ENCODE measurements at places on chromosomes 12 and 14.

DNA sequence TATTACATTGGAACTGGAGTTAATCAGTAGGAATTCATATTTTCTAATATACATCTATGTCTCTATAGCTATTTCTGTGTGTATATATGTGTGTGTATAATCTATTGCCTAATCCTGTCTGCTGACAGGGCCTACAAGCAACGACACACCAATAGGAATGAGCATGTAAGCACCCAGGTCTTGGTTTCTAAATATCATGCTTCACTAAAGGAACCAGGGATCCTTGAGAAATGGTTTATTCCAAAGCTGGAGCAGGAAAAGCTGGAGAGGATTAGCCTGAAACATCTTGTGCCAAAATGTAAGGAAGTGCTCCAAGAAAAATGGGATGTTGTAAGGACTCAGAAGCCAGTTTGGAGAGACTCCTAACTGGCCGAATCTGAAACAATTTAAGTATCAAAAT is 29.3 kb upstream of the LGALS3 start:
- peak; percentile 17 for DNase-seq

DNA sequence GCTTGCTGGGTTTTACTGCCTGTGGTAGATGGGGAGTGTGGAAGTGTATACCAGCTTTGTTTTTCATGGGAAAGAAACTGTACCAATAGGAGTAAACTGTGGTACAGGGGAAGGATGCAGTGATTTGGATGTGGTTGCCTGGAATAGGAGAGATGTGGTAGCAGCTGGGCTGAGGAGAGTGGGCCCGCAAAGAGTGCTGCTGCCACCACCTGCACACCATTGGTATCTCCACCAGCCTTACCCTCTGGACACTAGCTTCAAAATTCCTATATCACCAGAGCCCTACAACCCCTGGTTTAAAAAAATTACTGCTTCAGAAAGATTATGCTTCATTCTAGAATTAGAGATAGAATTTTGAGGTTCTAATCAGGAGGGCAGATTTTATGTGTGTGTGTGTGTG is 53.6 kb downstream of the AKAP6 start:
- peak; percentile 43 for DNase-seq

GRCh38 chr14:35532783-35533356 is 1.1 kb upstream of the INSM2 start:
- no peak for DNase-seq

- peak; percentile 7 for DNase-seq
These were observed 353.4 kb downstream of the KCNH5 start for GRCh38 chr14:62691647-62692489.

DNA sequence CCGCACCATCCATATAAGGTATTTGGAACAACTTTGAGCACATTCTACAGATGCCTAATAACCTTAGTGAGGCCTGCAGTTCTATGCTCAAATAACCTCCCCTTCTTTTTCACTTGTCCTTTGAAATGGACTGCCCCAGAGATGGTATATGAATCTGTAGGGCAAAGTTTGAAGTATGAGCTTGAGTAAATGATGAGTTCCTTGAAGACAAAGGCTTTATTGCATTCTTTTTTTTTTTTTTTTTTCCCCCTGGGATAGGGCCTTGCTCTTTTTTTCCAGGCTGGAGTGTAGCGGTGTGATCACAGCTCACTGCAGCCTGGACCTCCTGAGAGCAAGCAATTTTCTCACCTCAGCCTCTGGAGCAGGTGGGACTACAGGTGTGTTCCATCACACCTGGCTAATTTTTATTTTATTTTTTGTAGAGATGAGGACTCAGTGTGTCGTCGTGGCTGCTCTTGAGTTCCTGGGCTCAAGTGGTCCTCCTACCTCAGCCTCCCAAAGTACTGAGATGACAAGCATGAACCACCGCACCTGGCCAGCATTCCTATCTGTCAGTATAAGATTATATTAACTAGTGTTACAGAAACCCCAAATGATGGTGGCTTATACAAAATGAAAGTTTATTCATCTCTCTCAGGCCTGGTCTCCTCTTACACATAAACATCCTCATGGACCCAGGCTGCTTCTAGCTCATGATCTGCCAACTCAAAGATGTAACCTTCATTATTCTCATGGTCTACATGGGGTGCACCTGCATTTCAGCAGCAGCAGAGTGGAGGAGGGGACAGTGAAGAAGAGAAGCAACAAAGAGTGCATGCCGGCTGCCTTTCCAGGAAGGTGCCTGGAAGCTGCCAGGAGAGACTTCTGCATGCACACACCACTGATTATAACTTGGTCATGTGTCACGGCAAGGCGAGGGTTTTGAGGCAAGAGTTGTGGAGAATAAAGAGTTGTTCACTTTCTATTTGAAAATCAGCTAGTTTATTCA is 101.4 kb downstream of the DUSP16 start:
- no peak for DNase-seq

GRCh38 chr12:107554941-107555340 is 130.7 kb upstream of the PWP1 start:
- no peak for DNase-seq

DNA sequence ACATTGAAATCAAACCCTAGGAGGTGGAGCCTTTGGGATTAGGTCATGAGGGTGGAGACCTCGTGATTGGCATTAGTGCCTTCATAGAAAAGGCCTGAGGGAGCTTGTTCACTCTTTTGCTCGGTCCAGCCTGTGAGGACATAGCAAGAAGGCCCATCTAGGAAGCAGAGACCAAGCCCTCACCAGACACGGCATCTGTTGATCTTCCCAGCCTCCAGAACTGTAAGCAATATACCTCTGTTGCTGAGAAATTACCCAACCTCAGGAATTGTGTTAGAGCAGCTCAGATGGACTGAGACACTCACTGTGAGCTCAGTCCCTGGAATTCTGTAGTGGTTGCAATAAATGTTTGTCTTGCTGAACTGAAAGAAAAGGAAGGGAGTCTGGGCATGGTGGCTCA is 116.2 kb upstream of the MAP1LC3B2 start:
- peak; percentile 34 for DNase-seq

GRCh38 chr12:53174881-53175491 is 5.5 kb upstream of the ZNF740 start:
- peak; percentile 35 for DNase-seq

DNA sequence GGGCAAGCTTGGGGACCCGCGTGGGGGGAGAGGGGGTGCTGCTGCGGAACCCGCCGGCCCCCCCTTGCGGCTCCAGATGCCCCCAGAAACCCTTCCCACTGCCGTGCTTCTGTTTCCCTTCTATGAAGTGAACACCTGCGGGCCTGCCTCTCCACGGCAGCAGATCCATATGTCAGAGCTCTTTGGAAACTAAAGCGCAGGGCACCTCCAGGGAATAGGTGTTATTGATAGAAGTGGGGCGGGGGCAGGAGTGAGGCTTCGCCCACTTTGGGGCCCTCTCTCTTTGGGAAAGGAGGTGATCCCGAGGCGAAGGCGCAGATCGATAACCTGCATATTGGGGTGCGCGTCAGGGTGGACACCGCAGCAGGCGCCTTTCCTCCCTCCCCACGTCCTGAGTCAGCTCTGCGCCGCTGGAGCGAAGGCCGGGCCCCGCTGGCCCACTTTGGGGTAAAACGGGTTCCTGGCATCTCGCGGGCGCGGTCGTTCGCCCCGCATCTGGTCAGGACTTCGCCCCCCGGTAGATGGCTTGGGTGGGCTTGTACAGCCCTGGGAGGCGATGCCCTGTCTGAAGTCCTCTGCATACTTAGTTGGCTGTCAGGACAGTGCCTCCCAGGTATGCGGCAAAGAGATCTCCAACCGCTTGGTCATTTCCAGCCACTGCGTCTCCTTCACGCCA is 524 bp downstream of the KMT5A start:
- no peak for DNase-seq

GRCh38 chr12:67647799-67648520 is 585 bp upstream of the DYRK2 start:
- DNase-seq: peak; percentile 89

- no peak for DNase-seq
These were observed 139.2 kb downstream of the KIF26A start for GRCh38 chr14:104277416-104278213.

DNA sequence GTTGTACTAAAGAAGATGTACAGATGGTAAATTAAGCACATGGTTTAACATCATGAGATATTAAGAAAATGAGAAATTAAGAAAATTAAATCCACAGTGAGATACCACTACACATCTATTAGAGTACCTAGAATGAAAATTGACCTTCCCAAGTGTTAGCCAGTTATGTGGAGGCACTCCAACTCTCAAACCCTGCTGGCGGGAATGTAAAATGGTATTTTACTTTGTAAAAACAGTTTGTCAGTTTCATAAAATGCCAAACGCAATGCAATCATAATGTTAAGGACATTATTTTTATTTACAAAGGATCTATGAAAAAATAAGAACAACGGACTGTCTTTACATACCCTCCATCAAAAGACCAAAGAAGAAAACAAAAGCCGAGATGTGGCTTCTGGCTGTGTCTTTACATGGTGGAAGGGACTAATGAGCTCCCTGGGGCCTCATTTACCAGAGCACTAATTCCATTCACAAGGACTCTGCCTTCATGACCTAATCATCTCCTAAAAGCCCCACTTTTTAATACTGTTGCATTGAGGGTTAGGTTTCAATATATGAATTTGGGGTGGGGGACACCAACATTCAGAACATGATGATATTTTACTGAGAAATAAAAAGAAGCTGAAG is 1178.7 kb downstream of the AACS start:
- DNase-seq: no peak

DNA sequence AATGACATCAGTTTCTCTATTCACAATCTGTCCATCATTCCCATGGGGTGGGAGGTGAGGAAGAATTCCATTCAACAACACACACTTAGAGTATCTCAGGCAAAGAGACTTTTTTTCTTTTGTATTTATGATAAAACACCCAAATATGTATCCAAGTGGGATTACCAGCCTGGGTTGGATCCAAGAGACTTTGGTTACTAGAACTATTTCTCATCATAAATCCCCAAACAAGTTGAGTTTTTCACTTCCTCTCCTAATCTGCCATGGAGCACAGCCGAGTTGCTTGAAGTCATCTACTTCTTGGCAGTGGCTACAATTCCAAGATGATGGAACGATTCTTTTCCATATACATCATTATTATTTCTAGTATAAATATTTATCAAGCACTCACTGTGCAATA is 209.2 kb upstream of the HMGA2 start:
- peak; percentile 79 for DNase-seq

DNA sequence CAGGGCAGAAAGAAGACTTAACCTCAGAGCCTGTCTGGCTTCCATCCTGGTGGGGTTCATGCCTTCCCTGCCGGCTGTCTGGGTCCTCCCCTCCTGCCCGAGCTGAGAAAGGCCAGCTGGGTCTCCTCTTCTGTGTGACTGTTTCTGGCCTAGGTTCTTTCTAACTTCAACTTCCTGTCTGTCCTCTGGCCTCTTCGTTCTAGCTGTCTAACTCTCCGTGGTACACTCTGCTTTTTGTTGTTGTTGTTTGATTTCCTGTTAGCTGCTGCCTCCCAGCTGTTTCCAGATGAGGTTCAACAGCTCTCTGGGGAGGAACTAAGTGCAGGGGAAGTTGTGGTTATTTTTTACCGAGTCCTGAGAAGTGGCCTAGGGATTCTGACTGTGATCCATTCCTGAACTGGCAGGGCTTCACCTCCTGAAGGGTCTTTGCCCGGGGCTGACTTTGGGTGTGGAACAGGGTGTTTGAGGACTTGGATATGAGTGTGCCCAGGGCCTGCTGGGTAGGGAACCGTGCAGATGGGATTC is 3.2 kb downstream of the MLXIP start:
- peak; percentile 47 for DNase-seq

DNA sequence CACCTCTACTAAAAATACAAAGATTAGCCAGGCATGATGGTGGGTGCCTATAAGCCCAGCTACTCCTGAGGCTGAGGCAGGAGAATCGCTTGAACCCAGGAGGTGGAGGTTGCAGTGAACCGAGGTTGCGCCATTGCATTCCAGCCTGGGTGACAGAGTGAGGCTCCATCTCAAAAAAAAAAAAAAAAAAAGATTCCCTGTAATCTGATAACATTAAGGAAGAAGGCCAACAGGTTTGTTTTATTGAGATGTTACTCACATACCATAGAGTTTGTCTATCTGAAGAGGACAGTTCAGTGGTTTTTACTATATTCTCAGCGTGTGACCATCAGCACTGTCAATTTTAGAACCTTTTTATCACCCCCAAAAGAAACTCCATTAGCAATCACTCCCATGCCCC is 37.5 kb downstream of the TSPAN9 start:
- no peak for DNase-seq

GRCh38 chr12:66187036-66187435 is 2.0 kb upstream of the IRAK3 start:
- no peak for DNase-seq

DNA sequence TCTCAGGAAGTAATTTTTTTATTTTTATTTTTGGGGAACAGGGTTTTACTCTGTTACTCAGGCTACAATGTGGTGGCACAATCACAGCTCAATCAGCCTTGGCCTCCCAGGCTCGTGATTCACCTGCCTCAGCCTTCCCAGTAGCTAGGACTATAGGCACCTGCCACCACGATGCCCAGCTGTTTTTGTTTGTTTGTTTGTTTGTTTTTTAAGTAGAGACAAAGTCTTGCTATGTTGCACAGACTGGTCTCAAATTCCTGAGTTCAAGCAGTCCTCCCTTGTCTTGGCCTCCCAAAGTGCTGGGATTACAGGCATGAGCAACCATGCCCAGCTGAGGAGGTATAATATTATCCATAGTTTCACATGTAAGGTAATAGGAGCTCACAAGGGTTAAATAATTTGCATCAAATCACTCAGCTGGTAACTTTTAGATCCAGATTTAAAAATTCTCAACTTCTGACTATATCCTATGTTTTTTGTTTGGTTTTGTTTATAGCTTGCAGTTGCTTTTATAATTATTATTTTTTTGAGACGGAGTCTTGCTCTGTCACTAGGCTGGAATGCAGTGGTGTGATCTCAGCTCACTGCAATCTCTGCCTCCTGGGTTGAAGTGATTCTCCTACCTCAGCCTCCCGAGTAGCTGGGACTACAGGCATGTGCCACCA is 629.3 kb downstream of the DIO2 start:
- no peak for DNase-seq

DNA sequence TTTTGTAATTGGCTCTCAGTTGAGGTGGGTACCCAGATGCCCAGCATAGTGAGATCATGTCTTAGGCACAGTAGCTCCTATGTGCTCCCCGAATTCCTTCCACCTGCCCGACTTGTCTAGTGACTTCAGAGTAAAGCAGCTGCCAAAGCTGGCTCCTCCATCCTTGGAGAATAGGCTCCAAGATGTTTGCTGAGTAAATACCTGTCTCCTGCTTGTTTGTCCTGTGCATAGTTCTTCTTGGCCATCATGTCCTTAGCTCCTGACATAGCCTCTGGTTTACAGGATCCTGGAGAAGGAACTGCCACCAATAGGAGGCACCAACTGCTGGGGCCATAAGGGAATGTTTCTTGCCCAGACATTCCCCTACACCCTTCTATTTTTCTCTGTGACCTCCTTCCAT is 52.6 kb upstream of the CISTR start:
- DNase-seq: no peak

DNA sequence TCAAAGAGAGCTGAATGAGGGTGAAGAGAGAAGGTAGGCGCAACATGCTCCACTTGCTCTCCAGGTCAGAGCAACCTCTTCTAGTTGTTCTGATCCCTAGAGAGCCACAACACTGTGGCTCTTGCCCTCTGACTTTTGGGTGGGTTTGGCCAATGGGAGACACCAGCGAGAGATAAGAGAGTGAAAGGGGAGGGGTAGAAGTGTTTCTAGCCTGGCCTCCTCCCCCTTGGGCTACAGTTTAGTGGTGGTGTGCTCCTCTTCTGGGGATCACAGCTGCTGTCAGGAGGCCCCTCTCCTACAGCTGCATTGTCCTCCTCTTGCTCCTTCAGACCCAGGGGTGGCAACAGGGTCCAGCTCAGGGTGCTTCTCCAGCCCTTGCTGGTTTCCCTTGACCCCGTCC is 454.8 kb downstream of the FUT8 start:
- no peak for DNase-seq

- peak; percentile 69 for DNase-seq
These were observed 1.5 kb upstream of the VAMP1 start for GRCh38 chr12:6471989-6472360.

- no peak for DNase-seq
These were observed 3.1 kb upstream of the RAB5B start for GRCh38 chr12:55970775-55971174.

All from AG08395 (cell line).